GM13976 (cell line): ENCODE measurements at places on chromosomes 5 and 9.

- DNase-seq: no peak
These were observed 13.9 kb upstream of the COL5A1 start for GRCh38 chr9:134627417-134628353.

DNA sequence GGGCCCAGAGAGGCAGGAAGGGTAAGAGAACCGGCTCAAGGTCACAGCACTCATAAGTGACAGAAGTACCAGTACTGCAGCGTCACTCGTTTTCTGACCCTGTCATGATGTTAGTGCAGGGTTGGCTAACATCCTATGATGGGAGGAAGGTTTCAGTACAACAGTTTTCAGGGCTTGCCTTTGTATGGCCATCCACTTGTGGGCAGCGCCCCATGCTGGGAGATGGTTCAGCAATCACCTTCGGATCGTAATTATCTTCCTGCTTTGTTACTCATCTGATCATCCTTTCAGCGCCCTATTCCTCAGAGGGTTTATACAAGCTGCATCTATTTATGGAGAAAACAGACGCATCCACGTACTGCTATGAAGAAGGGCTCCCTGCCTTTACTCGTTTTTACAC is 2.4 kb downstream of the MAP1B start:
- no peak for DNase-seq

DNA sequence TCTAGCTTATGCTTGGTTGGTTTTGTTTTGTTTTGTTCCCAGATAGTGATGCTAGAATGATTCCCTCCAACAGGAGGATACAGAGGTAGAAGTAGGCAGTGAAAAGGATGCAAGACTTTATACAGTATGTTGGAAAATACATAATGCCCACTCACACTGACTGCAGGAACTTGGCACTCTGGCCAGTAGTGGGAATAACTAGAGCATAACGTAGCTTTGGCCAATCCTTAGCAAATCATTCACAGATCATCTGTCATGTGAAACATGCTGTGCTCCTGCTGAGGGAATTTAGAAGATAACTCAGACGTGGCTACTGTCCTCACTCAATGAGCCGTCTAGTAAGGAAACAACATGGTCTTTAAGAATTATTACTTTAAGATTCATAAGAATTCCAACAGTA is 13.5 kb downstream of the CFAP90 start:
- DNase-seq: no peak

GRCh38 chr5:72511366-72511765 is 4.2 kb upstream of the ZNF366 start:
- DNase-seq: no peak

DNA sequence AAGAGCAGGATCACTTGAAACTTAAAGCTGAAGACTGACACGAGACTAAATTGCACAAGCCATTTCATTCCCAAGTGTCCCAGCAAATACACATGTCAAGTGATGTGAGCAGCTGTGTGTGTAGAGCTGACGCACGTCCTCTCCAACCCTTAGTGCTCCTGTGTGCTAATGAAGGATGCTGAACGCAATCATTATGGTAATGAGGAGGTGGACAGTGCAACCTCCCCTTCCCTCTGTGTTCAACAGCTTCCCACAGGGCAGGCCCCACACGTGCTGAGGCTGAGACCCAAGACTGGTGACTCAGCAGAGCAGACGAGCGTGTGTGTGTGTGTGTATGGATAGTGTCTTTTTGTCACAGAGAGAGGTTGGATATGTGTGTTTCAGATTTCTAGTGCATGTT is 702.1 kb downstream of the SEMA5A start:
- DNase-seq: no peak

DNA sequence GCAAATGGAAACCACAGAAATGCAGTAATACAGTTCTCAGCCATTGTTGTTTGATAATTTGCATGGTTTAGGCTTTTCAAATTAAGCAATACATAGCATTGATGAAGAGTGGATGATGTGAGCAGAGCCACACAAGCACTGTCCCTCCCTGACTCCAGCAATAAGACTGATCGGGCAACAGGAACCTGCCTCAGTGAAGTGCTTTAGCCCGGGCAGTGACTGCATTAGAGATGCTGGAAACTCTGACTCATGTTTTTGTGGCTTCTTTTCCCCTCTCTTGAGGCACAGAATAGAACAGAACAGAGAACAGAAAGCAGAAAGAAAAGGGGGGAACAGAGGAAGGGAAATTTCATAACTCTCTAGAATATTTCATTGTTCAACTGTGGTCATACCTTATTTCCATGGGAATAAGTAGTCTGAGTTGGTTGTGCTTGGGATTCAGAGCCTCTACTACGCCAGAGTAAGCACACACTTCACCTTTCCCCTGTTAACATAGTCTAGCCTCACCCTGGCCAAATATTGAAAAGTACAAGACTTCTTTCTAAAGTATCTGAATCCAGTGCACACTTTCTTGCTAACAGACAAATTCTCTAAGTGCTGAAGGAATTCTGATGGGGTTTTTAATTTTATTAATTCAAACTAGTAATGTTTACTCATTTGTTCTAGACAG is 164.8 kb upstream of the VCAN start:
- DNase-seq: peak; percentile 68
